ENCODE measurements at places on chromosomes 2 and 18. TPM values are rescaled to one million over a fixed set of nuclear protein-coding genes. Genes with fewer than 3 reads are reported as not detected.
A peak's percentile ranks its signal among the peaks of the same experiment; 100 is the strongest.

CABLES1 gene
- 50.9 TPM for total RNA-seq

HOXD13 gene
- not detected for total RNA-seq

GPR17 gene
- total RNA-seq: not detected

HNMT gene
- total RNA-seq: 4.6 TPM

SH2D6 gene
- 1.6 TPM for total RNA-seq

GRCh38 chr18:48138660-48139430, 208.4 kb upstream of the SMAD2 start:
- peaks cover 31% of the 10 kb centered on the region for H3K4me1 ChIP-seq
- no peak overlapping the region for H3K4me3 ChIP-seq
- H3K27me3 ChIP-seq: peaks cover 52% of the 10 kb centered on the region

DNA sequence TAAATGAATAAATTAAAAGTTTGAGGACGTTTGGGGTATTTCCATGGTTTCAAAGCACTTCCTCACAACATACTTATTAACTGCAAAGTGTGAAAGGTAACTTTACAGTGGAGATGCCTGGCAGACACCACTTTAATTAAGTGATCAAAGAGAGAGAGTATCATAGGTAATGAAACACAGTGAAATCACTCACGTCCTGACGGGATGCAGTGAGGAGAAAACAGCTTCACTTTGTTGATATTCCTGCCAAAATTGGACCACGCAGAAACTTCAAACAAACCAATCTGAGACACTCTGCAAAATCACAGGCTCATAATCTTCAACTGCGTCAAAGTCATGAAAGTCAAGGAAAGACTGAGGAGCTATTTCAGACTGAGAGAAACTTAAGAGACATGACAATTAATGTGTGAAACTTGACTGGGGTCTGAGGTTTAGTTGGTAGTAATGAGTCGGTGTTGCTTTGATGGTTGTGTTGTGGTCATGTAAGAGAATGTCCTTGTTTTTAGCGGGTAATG, 66.0 kb upstream of the ITGB6 start:
- no peaks in the 10 kb centered on the region for H3K27me3 ChIP-seq
- H3K27ac ChIP-seq: no peak overlapping the region
- DNase-seq: no peak
- H3K4me3 ChIP-seq: no peak overlapping the region

GRCh38 chr2:32683520-32684086, 55.8 kb downstream of the TTC27 start:
- DNase-seq: no peak
- no peaks in the 10 kb centered on the region for H3K27me3 ChIP-seq
- H3K36me3 ChIP-seq: peaks cover 10% of the 10 kb centered on the region
- H3K27ac ChIP-seq: no peak overlapping the region
- peaks cover 6% of the 10 kb centered on the region for H3K4me1 ChIP-seq

GRCh38 chr2:206693399-206694137, 24.6 kb downstream of the DYTN start:
- no peaks in the 10 kb centered on the region for H3K4me1 ChIP-seq
- no peak overlapping the region for H3K4me3 ChIP-seq
- DNase-seq: no peak
- H3K36me3 ChIP-seq: no peaks in the 10 kb centered on the region

DNA sequence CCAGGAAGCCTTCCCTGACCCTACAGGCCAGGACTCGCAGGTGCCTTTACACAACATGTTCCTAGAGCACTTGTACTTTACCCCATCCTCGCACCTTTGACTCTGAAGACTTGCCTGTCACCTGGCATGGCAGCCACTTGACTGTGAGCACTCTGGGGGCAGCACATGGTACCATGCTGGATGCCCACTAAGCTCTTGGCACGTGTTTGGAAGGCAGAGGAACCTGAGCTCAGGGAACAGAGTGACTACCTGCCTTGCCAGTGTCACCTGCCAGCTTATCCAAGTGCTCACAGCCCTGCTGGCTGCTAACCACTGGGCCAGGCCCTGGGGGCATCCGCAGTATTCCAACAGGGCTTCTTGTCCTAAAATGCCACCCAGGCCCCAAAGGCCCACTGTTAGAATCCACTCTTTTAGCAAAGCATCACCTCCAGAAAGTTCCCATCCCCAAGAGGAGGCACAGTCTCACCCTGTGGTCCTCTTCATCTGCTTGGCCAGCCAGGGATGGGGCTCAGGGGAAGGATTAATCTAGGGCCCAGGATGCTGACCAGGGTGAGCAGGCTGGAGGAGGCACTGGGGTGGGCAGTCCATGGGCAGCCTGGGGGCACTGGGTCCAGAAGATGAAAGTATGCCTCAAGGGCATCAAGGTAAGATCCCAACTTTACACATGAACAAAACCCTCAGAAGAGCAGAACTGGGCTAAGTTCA, 57.0 kb downstream of the ZBTB7C start:
- H3K4me1 ChIP-seq: no peaks in the 10 kb centered on the region
- DNase-seq: no peak
- H3K4me3 ChIP-seq: no peak overlapping the region
- H3K27me3 ChIP-seq: peaks cover 60% of the 10 kb centered on the region
- no peak overlapping the region for H3K27ac ChIP-seq

DNA sequence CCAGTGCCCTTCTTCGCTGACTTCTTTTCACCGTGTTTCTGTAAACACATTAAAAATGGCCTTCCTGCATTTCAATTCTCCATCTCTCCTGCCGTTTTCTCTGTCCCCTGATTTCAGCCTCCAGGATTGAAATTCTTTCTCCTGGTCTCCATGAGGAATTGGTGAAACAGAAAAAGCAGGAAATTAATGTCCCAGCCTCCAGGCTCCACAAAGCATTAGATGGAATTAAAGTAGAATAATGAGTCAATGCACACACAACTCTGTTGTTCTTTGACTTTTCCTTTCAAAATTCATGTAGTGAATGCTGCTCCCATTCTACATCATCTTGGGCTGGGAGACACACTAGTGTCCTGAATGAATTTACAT, 209.5 kb downstream of the KLHL29 start:
- H3K36me3 ChIP-seq: no peaks in the 10 kb centered on the region
- H3K4me3 ChIP-seq: peak overlapping the region; percentile 63
- H3K27ac ChIP-seq: peak overlapping the region; percentile 90

GRCh38 chr2:177909962-177910361, 162.6 kb downstream of the PDE11A start:
- no peak overlapping the region for H3K27ac ChIP-seq
- H3K36me3 ChIP-seq: no peaks in the 10 kb centered on the region
- no peak overlapping the region for H3K4me3 ChIP-seq
- DNase-seq: no peak

- H3K4me3 ChIP-seq: no peak overlapping the region
- no peaks in the 10 kb centered on the region for H3K27me3 ChIP-seq
- peaks cover 27% of the 10 kb centered on the region for H3K4me1 ChIP-seq
Observed at GRCh38 chr2:43424262-43425207, 171.3 kb downstream of the THADA start.

DNA sequence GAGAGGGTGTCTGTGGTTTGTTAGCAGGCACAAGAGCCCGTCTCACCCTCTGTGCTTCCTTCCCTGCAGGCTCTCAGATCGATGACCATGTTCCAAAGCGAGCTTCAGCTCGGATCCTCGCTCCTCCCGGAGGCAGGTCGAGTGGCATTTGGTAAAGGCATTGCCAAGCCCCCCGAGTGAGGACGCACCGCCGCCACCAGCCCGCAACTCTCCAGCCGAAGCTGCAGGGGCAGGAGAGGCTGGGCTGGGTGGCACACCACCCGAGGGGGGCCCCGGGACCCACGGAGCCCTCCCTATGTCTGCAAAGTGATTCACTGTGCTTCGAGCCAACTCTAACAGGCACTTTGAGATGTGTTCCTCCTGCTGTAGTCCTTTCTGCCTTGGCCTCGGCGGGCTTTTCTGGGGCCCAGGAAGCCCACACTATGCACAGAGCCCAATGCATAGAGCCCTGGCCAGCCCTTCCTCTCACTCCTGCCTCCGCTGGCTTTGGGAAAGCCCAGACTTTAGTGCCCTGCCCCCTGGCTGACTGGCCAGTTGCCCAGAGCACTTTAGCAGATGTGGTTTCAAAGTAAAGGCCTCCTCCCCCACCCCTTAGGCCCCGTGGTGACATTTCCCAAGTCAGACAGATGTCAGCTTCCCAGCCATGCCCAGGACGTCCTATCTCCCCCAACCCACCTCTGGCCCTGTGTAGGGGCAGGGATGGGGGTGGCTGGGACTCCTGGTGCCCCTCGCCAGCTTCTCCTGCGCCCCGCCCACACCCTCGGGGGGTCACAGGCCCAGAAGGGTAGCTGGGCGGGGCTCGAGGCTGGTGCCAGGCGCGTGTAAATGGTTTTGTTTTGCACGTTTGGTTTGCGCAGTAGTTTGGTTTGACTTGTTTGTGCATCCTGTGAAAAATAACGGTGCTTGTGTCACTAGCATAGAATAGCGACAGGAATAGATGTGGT, 23.3 kb upstream of the MAPRE3 start:
- DNase-seq: no peak
- no peak overlapping the region for H3K27ac ChIP-seq
- H3K36me3 ChIP-seq: no peaks in the 10 kb centered on the region
- peaks cover 33% of the 10 kb centered on the region for H3K27me3 ChIP-seq

DNA sequence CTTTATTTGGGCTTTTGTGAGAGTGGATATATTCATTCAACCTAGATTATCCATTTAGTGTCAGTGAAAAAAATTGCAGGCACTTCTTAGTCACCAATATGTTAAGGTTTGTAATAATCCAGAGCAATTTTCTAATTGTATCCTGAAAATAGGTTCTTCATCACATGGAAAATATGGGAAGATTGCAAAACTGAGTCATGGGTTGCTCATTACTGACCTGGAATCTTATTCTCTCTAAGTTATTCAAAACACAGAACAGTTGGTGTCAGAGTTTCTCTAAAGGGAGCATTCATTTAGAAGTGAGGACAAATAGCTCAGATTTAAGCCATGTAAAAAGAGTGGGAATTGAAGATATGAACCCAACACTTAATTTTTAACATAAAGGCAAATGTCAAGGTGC, 181.3 kb downstream of the IKZF2 start:
- H3K4me1 ChIP-seq: peaks cover 30% of the 10 kb centered on the region
- H3K36me3 ChIP-seq: peaks cover 5% of the 10 kb centered on the region
- peak overlapping the region; percentile 55 for H3K27ac ChIP-seq
- DNase-seq: no peak

GRCh38 chr2:20103530-20103929, 52.1 kb upstream of the LAPTM4A start:
- peaks cover 2% of the 10 kb centered on the region for H3K4me1 ChIP-seq
- no peak for DNase-seq
- no peaks in the 10 kb centered on the region for H3K36me3 ChIP-seq
- no peak overlapping the region for H3K4me3 ChIP-seq
- no peaks in the 10 kb centered on the region for H3K27me3 ChIP-seq

Data from osteocyte (in vitro differentiated cells).